ENCODE measurements at places on chromosomes 12 and 14.

- no peak for DNase-seq
Measured at GRCh38 chr12:64088431-64089349, 133.4 kb downstream of the KICS2 start.

- peak; percentile 23 for DNase-seq
Measured at GRCh38 chr12:116276652-116277466, 634 bp downstream of the MED13L start.

DNA sequence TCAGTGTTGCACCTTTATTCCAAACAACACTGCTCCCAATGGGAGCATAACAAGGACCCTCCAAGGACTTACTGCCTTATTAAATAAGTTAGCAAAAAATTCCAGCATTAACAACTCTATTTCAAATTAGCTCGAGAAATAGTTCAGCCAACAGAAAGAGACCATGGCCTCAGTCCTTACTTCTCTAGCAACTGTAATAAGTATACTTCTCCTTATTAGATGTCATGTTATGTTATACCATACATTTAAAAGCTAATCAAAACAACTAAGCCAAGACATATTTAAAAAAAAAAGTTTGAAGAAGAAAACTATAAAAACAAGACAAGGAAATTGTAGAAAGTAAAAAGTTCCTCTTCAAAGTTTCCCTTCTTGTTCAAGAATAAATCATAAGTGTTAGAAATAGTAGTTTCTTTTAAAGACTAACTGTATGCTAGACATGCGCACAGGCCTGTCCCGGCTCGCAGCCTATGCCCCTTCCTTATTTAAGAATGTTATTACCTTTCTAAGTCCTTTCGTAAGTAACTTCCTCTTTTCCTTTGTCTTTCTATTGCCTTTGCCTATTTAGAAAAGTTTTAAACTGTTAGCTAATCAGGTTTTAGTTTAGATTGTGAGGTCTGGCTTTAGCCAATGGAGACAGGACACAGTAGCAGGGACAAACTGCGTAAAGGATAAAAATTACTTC is 68.6 kb downstream of the RESF1 start:
- DNase-seq, result no peak

GRCh38 chr12:25734529-25735180 is 181.6 kb upstream of the LMNTD1 start:
- DNase-seq, result no peak

- no peak for DNase-seq
Measured at GRCh38 chr14:100538351-100539002, 48.7 kb downstream of the BEGAIN start.

DNA sequence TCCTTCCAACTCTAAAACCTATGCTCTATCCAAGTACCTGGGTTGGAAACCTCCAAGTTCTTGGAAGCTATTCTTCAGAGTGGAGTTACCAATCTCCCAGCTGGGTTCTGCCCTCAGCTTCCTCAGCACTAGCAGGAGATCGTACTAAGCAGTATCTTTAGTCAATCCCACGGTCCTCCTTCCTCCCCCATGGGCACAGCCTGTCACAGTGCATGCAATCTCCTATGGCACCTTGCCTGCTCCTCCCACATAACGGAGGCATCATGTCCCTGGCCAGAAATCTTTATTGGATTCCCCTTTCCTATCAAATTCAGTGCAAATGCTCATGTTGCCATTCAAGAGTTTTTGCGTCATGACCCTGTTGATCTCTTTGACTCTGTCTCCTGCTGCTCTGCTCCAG is 5.4 kb upstream of the LPAR5 start:
- DNase-seq, result no peak

DNA sequence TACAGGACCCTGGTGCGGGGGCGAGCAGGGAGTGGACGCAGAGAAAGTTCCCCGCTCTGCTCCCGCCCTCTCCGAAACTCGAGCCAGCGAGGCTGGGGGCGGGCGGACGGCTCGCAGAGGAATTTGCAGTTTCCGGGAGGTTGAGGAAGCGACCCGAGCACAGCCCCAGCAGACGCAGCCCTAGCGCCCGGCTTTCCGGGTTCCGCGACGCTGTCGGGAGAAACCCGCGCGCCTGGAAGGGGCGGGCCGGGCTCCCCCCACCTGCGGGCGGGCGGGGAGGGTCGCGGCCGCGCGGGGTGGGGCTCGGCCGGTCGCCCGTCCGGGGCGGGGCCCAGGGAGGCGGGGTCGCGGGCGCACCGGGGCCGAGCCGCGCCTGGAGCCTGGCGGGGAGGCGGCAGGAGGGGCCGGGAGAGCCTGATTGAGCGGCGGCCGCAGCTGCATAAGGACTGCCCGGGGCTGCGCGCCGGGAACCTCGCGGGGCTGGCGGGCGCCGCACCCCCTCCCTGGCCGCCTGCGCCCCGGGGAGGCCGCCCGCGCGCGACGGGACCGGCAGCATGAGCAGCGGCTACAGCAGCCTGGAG is at the start of gene RASSF3:
Gene RASSF3, plus strand, starts transcription at position 417 of the 581 bp plus-strand sequence. Its CDS starts 138 bp downstream, at position 555.
- no peak for DNase-seq

GRCh38 chr14:103141117-103141796 is 18.0 kb downstream of the TNFAIP2 start:
- DNase-seq, result peak; percentile 33

Measured in GM18507 (cell line).